Activated T-helper 2 cell treated with anti-CD3 and anti-CD28 coated beads, Interferon-gamma antibody, Interleukin-2, Interleukin-4, amounts not matched to agents 10 μg/mL and 5 μg/mL and 100 μg/mL, durations not matched to agents 14 hours and 24 hours and 36 hours (primary cell): ENCODE measurements at places on chromosomes 2 and 18.

GRCh38 chr2:45797451-45798230, 146.2 kb downstream of the PRKCE start:
- DNase-seq: no peak

DNA sequence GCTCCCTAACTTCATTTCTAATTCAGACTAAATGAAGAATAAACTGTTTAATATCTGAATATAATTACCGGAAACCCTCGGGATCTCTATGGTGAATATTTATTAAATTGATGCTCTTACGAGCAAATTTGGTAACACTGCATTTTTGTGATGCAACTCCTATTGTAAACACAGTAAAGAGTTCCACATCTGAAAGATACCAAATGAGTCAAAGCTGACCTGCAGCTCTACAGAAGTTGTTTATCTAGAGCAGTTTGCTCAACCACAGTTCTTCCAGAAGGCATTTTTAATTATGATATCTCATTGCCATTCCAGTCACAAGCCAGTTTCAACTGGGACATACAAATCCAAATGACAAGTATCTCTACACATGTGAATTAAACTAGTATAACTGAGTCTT, 129.7 kb downstream of the PKP4 start:
- no peak for DNase-seq

GRCh38 chr2:27621524-27621923, 7.3 kb downstream of the CCDC121 start:
- no peak for DNase-seq

GRCh38 chr2:226981791-226982326, 146.0 kb downstream of the RHBDD1 start:
- no peak for DNase-seq

GRCh38 chr2:196610796-196611195, 28.7 kb upstream of the CCDC150 start:
- no peak for DNase-seq

DNA sequence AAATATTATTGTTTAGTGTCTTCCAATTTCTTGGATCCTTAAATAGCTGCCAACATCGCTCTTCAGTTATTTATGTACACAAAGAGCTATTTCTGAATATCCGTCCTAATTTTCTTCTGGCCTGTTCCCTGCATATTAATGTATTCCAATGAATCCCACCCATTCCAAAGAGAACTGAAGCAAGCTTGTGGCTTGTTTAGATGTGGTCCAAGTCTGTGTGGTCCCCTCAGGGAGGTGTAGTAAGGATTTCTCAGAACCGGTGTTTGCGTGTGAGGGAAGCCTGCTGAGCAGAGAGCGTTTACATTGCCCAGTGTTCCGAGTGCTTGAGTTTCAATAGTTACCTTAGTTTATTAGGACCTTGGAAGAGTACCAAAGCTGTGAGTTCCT, 25.1 kb upstream of the IL1R1 start:
- no peak for DNase-seq

- DNase-seq: no peak
Observed at GRCh38 chr2:7867867-7868266, 814.0 kb upstream of the ID2 start.

DNA sequence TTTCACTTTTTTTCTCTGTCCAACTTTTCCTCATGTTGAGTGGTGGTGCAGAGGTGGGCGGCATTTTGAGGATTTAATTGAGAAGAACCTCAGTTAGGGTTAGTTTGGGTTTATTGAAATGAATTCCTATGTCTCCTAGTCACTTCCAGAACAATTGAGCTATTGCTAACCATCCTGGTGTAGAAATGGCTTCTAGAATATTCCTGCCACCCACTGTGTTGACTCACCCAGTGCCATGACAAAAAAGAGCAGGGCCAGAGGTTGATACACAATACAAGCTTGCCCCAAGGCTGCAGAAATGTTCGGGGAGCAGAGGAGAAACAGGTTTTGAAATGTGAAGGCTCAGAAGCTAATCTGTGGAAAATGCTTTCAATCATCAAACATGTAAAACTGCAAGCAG, 167.1 kb upstream of the TRIB2 start:
- no peak for DNase-seq

DNA sequence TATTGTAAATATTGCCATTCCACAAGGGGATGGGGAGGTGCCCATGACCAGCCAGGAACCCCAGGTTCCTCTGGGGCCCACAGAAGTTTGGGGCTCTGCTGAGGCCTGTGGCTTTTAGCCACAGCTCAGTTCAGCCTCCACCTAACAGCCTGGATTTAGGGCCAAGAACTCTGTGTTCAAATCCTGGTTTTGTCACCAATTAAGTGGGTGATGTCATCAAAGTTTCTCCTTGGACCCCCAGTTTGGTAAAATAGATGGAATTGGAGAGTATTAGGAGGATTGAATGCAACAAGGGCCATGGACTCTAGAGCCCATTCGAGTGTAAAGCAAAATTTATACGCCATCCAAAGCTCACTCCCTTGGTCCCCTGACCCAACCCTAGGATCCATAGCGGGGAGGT, 3.2 kb upstream of the FEV start:
- no peak for DNase-seq

- no peak for DNase-seq
Observed at GRCh38 chr2:149894226-149894625, 306.7 kb upstream of the MMADHC start.

GRCh38 chr2:142865924-142866323, 11.5 kb upstream of the KYNU start:
- DNase-seq: no peak

- DNase-seq: no peak
Observed at GRCh38 chr2:118269408-118270051, 181.3 kb downstream of the INSIG2 start.

DNA sequence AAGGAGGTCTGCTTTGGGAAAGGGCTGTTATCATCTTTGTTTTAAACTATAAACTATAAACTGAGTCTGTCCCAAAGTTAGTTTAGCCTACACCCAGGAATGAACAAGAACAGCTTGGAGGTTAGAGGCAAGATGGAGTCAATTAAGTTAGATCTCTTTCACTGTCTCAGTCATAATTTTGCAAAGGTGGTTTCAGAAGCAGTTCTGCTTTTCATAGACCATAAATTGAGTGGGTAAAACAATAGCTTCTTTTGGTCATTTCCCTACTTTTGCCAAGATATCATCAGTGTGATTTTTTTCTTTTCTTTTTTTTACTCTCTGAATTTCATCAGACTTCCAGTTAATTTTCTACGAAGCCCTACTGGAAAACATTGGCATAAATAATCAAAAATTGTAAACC, 117.0 kb downstream of the AP1S3 start:
- no peak for DNase-seq

GRCh38 chr2:25582077-25582830, 91.1 kb downstream of the DTNB start:
- DNase-seq: no peak

DNA sequence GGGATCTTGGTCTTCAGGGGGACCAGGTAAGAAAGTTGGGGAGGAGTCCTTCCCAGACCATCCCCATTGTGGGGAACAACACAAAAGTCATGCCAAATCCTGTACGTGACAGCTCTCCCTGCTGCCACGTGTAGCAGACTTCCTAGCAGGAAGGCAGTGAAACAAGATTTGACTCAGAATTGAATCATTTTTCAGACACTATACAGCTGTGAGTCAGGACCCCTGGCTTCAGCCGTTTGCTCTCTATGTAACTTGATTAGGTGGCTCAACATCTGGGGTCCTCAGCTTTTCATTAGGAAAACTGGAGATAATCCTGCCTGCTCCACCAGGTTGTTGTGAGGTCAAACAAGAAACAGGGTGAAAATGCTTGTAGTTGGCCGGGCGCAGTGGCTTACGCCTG, 32.9 kb upstream of the PDCL3 start:
- DNase-seq: no peak

DNA sequence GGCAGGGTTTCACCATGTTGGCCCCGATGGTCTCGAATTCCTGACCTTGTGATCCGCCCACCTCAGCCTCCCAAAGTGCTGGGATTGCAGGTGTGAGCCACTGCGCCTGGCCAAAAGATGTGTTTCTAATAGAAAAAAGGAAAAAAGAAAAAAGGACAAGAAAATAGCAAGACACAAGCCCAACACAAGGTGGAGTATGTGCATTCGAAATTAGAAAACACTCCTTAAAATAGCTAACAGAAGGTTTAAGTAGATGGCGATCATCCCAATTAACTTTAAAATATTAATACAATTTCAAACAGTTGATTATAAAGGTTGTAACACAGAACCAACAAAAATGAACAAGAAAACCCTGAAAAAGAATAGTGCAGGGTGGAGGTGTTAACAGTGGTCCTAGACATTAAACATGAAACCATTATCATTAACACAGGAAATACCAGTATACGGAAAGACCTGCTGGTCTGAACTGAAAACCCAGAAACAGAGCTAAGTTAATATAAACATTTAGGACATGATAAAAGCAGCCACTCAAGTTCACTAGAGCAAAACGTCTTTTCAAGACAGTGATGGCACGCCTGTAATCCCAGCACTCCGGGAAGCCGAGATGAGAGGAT, 57.9 kb downstream of the HDLBP start:
- no peak for DNase-seq

DNA sequence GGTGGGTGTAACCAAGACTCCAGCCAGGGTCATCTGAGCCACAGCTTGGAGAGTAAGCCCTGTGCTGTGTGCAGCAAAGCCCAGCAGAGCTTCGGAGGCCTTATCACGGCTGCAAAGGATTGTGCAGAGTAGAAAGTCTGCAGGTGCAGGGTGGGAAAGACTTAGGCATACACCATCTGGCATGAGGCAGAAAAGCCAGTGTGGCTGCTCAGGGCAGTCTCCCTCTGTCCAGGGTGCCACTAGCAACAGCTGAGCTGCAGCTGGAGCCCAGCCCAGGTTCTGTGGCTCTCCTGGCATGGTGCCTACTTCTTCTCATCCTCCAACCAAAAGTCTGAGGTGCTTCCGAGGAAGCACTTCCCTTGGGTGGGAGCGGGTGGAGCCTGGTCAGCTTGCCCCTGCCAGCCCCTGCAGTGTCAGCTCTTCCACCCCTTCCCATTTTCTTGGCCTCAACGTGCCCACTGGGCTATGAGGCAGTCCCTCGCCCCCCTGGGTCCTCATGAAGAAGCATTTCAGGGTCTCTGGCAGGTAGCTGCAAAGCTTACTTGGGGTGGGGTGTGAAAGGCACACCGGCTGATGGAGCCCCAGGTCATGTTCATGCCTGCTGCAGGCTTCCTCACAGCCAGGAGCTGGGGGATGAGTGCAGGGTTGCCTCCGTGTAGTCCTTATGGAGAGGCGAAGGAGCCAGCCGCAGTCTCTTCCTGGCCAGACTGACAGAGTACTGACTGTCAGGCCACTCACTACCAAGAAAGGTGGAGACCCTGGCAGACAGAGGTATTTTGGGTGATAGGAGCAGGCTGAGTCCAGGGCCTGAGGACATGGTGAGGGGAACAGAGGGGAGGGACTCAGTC, 4.8 kb downstream of the AMER3 start:
- no peak for DNase-seq

- no peak for DNase-seq
Observed at GRCh38 chr2:16978301-16978700, 312.7 kb upstream of the CYRIA start.

GRCh38 chr18:986552-986951, 81.9 kb downstream of the ADCYAP1 start:
- DNase-seq: no peak

GRCh38 chr2:85853499-85854165, 35.2 kb downstream of the ST3GAL5 start:
- peak; percentile 37 for DNase-seq

- DNase-seq: no peak
Observed at GRCh38 chr2:159073256-159073655, 104.8 kb downstream of the TANC1 start.

DNA sequence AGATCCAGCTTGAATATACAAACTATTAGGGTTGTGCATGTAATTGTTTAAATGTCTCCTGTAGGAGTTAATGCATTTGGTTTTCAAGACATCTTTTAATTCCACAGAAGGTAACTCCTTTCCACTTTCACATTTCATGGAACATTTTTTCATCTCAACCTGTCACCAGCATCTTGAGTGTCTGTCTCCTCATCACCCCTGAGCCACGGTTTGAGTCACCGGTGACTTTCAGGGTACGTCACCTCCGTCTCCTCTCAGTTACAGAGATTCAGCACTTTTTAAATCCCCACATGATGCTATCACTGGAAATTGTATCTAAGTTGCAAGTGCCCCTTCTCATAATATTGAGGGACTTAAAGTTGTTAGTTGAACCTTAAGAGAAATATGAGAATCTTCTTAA, 25.3 kb downstream of the GPR55 start:
- DNase-seq: no peak

DNA sequence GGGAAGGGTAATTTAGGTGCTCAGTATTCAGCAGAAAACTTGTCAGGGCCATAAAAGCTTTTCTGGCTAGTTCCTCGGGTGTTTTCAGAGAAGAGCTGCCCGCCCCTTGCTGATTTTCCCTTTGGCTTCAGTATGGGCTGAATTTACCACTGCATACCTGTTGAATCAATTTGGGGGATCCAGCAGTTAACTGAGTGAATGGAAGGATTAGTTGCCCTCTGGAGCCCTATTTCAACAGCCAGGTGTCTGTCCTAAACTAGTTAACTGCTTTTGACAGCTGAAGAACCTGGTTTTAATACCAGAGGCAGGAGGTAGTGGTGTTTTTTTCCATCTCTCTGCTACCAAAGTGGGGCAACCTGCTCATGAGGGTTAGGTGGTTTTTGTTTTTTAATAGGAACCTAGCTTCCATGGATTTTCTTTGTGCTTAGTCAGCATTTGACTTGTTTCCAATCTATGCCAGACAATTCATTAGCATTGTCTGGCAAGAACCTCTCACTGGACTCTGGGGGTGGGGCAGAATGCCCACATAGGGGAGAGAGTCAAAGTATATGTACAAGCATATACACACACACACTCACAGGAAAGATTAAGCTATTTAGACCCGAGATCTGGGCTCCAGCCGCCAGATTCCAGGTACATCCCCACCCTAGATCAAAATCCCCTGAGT, 166.5 kb upstream of the SIX3 start:
- DNase-seq: no peak

DNA sequence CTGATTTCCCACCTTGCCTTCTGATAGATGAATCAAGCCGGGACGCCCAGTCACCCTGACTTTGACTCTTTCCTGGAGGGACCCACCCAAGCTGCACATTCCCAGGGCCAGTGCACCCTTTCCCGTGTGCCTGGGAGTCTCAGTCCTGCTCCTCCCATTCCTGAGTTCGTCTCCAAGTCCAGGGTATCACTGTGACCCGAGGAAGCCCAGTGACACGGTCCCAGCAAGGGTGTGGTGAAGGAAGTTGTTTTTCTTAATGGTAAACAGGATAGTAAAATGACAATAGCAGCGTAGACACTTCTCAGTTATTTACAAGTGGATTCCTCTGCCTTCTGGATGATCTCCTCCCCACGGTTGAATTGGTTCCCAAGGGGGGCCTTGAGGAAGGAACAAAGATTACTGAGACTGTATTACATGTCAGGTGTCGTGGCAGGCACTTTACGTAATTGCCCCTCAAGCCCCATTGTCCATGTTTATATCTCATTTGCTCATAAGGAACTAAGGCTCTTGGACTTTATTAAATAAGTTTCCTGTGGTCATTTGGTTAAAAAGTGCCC, 123.3 kb downstream of the PRKCE start:
- no peak for DNase-seq

- DNase-seq: no peak
Observed at GRCh38 chr18:50586710-50587109, 26.8 kb downstream of the MAPK4 start.

- no peak for DNase-seq
Observed at GRCh38 chr18:31497404-31497835, 557 bp upstream of the DSG2 start.
